A549 treated with GW870086 at 1 μM for 4 hours (cell line): ENCODE measurements at places on chromosomes 6 and 20. TPM values are rescaled to one million over a fixed set of nuclear protein-coding genes. Genes with fewer than 3 reads are reported as not detected.

SLC22A1 gene
- 1.1 to 2.8 TPM (median 1.7 TPM) in 5 replicates for total RNA-seq

WFDC5 gene
- total RNA-seq, result not detected in 5 replicates

HLA-DQA2 gene
- not detected in 5 replicates for total RNA-seq

BFSP1 gene
- total RNA-seq, result 3.5 to 4.5 TPM (median 4.0 TPM) in 5 replicates

SMLR1 gene
- not detected in 5 replicates for total RNA-seq

EFHC1 gene
- 8.1 to 13.3 TPM (median 12.2 TPM) in 5 replicates for total RNA-seq

PHACTR3 gene
- 0.06 to 0.32 TPM (median 0.16 TPM) in 5 replicates for total RNA-seq

NKX2-4 gene
- not detected in 5 replicates for total RNA-seq

ABHD16B gene
- total RNA-seq, result not detected in 5 replicates

ANKRD6 gene
- 1.1 to 2.2 TPM (median 2.1 TPM) in 5 replicates for total RNA-seq

C20orf141 gene
- total RNA-seq, result 0.46 to 0.96 TPM (median 0.50 TPM) in 3 of 5 replicates, not detected in the others

TMEM200A gene
- total RNA-seq, result 0.07 to 0.11 TPM (median 0.08 TPM) in 5 replicates

DUSP15 gene
- 0.66 to 1.6 TPM (median 1.0 TPM) in 5 replicates for total RNA-seq

CRISP3 gene
- not detected in 5 replicates for total RNA-seq

NR2E1 gene
- 0.06 TPM in 1 of 5 replicates, not detected in the others for total RNA-seq

COX4I2 gene
- not detected in 5 replicates for total RNA-seq

BIRC7 gene
- total RNA-seq, result 1.4 to 3.3 TPM (median 2.3 TPM) in 5 replicates

CD83 gene
- 1.6 to 2.0 TPM (median 1.9 TPM) in 5 replicates for total RNA-seq

RAB22A gene
- 8.4 to 11.1 TPM (median 10.2 TPM) in 5 replicates for total RNA-seq

UBE2C gene
- total RNA-seq, result 225 to 255 TPM (median 251 TPM) in 5 replicates

TAGAP gene
- not detected in 5 replicates for total RNA-seq

RNF182 gene
- 3.5 to 5.1 TPM (median 4.2 TPM) in 5 replicates for total RNA-seq

SFT2D1 gene
- 35.5 to 43.4 TPM (median 41.1 TPM) in 5 replicates for total RNA-seq

NCOA6 gene
- 17.4 to 21.5 TPM (median 19.1 TPM) in 5 replicates for total RNA-seq

CLDN20 gene
- total RNA-seq, result not detected in 5 replicates

CST2 gene
- total RNA-seq, result 0.19 to 0.43 TPM (median 0.27 TPM) in 4 of 5 replicates, not detected in the other

BCAS1 gene
- total RNA-seq, result 0.37 to 0.50 TPM (median 0.39 TPM) in 5 replicates

XKR7 gene
- total RNA-seq, result 0.01 TPM in 1 of 5 replicates, not detected in the others

OLIG3 gene
- total RNA-seq, result not detected in 5 replicates

IL17A gene
- total RNA-seq, result not detected in 5 replicates

ZC2HC1B gene
- not detected in 5 replicates for total RNA-seq

RAET1L gene
- total RNA-seq, result 0.43 to 0.93 TPM (median 0.63 TPM) in 5 replicates
